NCI-H2171 (cell line): ENCODE measurements at places on chromosomes 1 and 21.

- no peak for DNase-seq
Measured at GRCh38 chr1:77687519-77687906, 5.1 kb upstream of the ZZZ3 start.

DNA sequence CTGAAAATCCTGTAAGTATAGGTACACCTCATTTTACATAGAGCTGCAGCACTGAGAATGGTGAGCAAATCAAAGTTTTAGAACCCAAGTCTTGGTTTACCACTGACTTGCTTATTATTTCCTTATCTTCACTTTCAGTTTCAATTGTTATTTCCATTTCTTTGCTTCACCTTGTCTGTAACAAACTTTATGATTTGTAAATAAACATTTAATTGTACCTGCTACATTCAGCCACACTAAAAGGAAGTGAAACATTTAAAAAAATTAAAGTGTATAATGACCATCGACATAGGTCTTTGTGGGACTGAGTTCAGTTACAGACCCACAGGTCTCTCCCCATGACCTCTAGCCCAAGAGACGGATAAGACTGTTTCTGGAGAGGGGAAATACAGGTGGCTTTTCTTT, 34.4 kb downstream of the LGR6 start:
- no peak for DNase-seq

DNA sequence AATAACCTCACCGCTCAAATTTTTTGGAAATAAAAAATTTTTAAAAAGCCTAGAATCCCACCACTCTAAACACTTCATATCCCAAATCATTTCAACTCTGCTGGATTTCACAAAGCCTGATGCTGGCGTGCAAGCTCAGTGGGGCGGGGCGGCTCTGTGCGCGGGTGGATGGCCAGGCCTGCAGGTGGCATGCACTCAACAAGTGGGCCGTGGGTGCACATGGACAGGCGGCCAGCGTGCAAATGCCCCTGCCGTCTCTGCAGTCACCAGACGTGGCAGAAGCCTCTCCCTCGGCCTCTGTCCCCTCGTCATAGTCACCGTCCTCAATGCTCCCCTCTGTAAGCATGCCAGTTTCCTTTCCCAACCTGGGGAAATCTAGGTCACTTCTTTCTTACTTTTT, 6.6 kb upstream of the PDE9A start:
- DNase-seq = no peak

GRCh38 chr1:40344597-40344996, 27.5 kb upstream of the COL9A2 start:
- no peak for DNase-seq

DNA sequence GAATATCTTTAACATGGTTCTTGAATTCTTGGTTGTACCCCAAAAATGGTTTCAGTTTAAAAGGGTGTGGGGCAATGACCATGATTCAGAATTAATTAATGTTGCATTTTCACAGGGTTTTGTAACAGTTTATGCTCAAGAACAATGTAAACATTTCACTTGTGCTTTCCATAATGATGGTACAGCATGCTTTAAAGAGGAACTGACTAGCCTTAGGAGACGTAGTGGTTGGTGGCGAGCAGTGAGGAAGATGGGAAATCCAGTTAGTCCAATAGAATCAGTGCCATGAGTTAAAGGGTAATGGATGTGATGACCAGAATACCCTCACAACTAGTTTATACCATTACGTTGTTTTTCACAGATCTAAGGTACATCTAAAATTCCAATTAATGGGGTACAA, 138.0 kb downstream of the HS2ST1 start:
- no peak for DNase-seq

DNA sequence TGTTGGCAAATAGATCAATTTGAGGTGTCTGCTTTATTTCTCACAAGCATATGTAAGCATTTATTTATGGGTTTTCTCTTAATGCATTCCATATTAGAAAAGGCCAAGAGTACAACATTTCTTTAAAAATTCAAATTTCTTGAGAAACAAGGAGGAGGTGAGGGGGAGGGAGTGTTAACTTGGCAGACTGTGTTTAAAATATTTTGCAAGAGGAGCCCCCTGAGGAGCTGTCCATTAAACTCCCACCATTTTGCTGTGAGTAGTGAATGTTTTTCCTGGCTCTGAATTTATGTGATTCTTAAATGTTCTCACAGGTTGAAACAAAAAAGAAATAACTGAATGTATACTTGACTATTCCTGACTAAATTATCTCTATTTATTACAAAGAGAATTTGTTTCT, 363.8 kb downstream of the PTPRC start:
- no peak for DNase-seq

DNA sequence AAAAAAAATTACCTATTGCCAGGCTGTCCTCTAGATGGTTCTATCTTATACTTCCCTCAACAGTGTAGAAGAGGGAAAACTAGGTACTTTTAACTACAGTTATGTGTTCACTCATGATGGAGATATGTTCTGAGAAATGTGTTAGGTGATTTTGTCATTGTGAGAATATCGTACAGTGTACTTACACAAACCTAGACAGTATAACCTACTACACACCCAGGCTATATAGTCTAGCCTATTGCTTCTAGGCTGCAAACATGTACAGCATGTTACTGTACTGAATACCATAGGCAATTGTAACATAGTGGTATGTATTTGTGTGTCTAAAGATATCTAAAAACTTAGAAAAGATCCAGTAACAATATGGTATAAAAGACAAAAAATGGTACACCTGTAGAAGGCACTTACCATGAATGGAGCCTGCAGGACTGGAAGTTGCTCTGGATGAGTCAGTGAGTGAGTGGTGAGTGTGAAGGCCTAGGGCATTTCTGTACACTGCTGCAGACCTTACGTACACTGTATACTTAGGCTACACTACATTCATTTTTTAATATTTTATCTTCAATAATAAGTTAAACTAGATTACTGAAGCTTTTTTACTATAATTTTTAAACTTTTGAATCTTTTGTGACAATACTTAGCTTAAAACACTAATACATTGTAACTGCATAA, 13.2 kb downstream of the MGST3 start:
- DNase-seq = no peak

DNA sequence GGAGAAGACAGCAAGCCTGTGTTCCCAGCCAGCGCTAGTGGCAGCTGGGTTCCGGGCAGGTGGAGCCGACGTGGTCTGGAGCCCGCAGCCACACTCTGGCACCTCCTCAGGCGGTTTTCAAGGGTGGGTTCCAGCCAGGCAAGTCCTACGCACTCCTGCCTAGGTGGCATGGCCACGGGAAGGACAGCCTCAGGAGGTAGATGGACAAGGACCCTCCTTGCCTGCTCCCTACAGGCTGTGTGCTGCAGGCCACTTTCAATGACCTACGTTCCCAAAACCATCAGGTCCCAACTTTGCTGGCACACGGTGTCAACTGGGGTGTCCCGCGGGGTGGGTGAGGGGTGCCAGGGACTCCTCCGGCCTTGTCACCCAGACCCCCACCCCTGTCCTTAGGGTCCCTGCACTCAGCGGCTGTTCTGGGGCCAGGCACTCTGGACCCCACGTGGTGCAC, 6.7 kb upstream of the PTGER3 start:
- no peak for DNase-seq

DNA sequence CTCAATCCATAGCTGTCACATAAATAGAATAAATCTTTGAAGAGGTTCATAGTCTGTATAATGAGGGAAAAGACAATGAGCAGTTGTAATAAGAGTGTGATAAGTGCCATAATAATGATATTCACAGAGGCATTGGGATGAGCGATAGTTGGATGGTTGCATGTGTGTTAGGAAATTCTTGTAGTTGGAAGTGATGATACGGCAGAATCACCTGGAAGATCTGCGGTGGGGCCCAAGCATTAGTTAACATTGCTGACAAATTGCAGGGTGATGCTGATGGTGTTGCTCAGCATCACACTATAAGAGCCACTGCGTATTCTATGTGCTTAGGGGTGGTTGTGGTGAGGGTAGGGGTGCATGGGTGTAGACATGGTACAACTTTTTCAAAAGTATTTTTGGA, 41.1 kb downstream of the ADGRL2 start:
- DNase-seq = no peak

GRCh38 chr1:164660412-164660772, 101.4 kb downstream of the PBX1 start:
- DNase-seq = no peak

GRCh38 chr1:102742426-102742825, 365.9 kb downstream of the COL11A1 start:
- no peak for DNase-seq

- DNase-seq = no peak
Measured at GRCh38 chr1:225469051-225469450, 41.2 kb upstream of the LBR start.

DNA sequence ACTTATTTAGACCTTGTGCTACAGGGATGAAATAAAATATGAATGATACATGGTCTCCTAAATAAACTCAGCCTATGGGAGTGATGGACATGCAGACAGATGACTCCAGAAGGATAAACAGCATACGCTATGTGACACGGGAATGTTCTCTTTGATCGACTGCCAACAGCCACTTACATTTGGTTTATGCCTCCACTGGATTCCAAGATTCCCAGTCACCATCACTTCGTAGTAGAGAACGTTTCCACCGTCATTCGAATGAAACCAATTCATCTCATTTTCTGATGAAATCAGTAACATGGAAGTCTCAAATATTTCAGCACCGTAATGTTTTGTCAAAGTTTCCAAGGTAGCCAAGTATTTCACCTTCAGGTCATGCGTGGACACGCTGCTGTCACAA, 99.7 kb downstream of the JAK1 start:
- no peak for DNase-seq

- no peak for DNase-seq
Measured at GRCh38 chr1:181111559-181111958, 23.1 kb downstream of the IER5 start.

DNA sequence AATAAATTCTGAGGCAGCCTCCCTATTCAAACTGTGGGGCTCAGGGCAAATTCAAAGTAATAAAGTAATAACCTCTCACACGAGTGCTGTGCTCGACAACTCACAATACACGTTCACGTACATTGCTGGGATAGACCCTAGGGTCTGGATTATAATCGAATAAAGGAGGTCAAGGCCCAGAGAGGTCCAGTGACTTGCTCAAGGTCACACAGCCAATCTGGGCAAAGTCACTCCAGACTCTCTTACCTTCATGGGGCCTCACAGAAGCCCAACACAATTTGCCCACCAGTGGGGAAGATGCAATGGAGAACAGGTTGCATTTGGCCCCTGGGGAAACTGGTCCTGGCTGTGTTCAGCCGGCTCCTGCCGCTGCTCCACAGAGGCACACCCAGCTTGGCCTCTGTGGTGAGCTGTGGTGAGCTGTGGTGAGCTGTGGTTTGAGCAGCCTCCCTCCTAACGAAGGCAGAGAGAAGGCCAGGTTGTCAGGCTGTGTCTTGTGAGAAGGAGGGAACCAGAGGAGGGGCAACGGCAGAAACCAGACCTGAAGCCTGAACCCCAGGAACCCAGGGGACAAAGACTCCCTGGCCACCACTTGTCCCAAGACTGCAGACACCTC, 35.1 kb downstream of the NUAK2 start:
- no peak for DNase-seq

DNA sequence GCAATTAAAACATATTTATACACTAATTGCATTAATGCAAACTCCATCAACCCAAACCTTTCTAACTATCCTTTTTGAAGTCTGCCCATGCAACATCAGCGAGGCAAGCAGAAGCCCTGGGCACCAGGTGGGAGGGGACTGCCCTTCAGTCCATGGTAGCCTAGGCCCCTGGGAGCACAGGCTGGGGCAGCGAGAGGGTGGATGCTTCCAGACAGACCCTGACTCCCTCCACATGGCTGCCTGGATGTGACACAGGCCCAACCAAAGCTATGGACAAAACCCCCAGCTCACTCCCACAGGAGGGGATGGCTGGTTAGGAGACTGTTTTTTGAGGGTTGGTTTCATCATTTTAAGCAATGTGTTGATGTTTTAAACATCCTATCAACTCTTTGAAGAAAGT, 17.8 kb upstream of the LRRC47 start:
- DNase-seq = no peak

DNA sequence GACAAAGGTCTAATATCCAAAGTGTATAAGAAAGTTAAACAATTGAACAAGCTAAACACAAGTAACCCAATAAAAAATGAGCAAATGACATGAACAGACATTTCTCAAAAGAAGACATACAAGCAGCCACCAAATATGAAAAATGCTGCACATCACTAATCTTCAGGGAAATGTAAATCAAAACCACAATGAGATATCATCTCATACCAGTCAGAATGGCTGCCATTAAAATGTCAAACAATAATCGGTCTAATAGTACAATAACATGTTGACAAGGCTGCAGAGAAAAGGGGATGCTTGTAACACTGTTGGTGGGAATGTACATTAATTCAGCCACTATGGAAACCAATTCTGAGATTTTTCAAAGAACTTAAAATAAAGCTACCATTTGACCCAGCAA, 264.1 kb downstream of the AKT3 start:
- DNase-seq = no peak

GRCh38 chr1:202084791-202085681, 37.7 kb upstream of the GPR37L1 start:
- peak; percentile 79 for DNase-seq

DNA sequence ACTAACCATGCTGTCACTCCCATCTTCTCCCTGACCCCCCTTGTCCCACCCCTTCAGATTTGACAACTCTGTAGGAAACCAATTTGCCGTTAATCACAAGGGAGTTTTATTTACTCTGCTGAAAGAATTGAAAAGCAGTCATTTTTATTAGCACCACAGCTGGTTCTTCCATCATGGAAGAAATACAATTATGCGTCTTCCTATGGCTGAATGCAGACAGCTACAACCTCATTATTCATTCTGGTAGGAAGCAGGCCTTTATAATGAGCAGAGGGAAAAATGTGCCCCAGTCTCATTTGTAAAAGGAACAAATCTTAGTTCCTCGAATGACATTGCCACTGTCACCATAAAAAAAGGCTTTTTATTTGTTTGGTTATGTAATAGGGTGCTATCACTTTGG, 35.2 kb downstream of the JUN start:
- DNase-seq = no peak
